ENCODE measurements at places on chromosomes 2 and 18.

DNA sequence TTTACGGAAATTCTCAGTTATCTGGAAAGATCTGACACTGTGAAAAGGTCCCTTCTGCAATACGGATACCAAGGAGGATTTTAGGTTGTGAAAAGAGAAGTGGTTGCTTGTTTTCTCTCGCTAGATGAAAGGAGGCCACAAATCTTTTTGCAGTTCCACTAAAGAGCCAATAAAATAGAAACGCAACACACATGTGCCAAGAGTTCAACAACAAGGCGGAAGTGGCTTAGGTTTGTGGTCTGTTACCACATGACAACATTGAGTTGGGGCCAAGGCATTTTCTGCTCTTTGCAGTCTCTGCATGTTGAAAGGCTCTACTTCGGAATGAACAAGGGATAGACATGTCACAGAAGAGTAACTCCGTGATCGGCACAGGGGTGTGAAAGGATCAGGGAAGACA, 115.7 kb upstream of the OSR1 start:
- no peak for DNase-seq

DNA sequence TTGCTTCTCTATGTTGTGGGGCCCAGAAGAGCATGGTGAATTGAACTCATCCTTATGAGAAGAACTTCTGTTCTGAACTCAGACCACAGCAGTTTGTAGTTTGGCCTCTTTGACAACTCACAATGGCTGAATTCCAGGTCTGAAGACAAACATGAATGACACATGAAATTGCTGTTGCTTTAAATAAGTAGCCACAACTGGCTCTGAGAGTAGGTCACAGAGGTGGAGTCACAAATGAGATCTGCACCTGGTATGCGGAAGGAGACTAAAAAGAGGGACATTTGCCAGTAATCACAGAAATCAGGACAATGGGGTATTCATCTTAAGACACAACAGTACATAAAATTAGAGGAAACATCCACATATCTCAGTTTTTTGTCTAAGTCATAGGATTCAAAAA, 290.3 kb upstream of the MMADHC start:
- no peak for DNase-seq

DNA sequence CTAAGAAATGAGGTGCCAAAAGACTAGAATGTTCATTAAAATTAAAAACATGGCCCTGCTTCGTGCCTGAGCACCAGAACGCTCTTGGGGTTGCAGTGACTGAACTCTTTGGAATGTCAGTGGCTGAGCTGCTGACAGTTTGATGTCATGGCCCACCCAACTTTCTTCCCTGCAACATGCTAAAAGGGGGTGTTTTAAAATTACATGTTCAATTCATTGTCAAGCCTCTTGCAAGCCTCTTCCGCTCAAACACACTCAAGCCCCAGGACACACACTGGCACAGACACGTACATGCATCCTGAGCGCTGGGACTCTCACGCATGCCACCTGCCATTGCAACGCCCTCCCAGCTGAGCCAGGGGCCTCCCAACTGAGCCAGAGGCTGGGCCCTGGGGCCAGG, 12.6 kb downstream of the RUFY4 start:
- DNase-seq: no peak

DNA sequence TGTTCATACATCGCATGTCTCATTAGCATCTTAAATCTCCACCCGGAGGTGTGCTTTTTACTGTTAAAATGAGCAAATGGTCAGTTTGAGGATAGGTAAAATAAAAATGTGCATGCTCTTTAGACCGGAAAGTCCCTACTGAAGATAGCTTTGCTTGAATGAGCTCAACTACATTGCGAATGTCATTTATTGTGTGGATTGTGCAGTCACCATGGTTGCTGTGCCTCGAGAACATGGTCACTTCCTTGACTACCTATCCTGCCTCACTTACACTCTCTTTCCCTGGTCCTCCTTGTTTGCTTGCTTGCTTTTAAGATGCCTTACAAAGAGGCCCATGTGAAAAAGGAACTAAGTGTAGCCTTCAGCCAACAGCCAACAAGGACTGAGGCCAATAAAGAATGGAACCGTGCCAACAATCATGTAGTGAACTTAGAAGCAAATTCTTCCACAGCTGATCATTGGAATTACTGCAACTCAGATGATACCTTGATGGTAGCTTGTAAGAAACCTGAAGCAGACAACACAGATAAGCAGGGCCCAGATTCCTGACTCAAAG, 72.2 kb upstream of the BARD1 start:
- DNase-seq: no peak

DNA sequence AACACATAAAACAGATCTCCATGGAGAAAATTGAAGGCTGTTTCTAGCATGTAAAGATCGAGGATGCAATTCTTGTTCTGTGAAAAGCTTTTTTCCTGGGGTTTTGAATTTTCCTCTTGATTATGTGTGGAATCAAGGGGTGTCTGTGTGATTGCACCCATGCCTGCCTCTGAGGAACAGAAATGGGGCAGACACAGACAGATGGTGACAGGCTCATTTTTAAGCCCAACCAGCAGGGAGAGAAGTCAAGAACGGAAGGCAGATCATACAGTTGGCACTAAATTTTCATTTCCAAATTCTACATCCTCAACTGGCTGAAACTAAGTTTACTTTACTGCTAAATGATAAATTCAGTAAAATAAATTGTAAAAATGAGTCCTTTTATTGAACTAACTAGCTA, 1037.7 kb upstream of the KLHL29 start:
- DNase-seq: no peak

DNA sequence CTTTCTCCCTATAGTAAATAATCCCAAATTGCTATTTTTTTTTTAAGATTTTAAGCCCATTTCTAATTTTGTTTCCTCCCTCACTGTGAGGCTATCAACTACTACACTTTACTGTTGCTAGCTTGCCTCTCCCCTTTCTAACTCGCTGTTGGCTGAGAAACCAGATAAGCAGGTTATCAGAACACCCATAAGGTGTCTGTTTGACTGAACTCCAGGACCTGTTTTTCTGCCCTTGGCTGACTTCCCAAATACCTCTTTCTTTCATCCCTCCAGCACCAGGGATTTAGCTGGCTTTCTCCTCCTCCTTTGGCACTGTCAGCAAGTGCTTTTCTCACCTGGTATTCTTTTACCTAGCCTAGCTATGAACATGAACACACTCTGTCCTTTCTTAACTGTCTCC, 11.1 kb downstream of the TRAK2 start:
- DNase-seq: peak; percentile 81

Data from DMS79 (cell line).